ENCODE measurements at places on chromosomes 3 and 15. TPM values are rescaled to one million over a fixed set of nuclear protein-coding genes. Genes with fewer than 3 reads are reported as not detected.

DNA sequence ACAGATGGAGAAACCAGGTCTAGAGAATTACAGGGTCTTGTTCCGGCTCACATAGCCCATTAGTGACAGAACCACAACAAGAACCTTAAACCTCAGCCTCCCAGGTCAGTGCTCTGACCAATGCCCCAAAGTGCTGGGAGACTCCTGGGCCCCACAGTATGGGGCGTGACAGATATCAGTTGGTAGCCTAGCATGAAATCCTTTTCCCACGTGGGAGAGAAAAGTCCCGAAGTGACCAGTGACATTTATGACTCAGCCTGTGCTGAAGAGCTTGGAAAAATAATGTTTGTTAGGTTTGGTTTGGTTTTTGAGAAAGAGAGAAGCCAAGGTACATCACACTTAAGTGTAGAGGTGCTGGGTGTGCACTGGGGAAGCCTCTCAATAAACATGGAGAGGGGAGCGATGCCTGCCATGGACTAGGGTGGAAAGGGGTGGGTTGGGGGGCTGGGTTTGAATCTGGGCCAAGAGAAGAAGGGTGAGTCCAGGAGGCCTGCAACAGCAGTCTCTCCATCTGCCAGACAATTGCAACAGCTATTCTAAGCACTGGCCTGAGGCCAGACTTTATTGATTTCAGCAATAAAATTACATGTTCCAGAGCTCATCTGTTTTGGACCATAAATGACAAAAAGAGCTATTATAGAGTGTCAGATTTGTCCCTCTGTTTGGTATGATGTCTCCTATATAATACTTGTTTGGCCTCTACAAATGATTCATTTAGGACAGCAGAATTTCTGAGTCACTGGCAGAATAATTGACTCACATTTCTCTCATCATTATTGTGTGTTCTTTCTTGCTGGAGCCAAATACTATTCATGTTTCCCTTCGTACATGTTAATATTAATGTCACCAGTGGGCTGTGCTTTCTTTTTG, 43.4 kb downstream of the C2CD4A start:
- DNase-seq: peak; percentile 58

NT5DC2 gene
- total RNA-seq: 180 TPM

DNA sequence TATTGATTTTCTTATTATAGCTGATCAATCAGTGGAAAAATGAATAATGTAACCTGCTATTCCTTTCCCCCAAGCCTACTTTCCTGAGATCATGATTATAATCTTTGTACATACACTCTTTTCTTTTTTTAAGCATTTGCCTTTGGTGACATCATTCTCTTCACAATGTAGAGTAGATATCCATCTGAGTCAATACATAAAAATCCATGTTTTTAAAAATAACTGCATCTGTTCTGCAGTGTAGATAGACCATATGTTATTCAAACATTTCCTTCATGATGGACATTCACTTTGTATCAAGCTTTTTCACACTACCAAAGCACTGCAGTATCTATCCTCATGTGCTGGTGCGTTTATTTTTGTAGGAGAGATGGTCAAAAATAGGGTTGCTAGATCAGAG, 211.1 kb downstream of the PTPRG start:
- no peak for DNase-seq

TRH gene
- total RNA-seq: not detected

GRCh38 chr3:129697229-129697969, 90.9 kb upstream of the PLXND1 start:
- DNase-seq: no peak

DNA sequence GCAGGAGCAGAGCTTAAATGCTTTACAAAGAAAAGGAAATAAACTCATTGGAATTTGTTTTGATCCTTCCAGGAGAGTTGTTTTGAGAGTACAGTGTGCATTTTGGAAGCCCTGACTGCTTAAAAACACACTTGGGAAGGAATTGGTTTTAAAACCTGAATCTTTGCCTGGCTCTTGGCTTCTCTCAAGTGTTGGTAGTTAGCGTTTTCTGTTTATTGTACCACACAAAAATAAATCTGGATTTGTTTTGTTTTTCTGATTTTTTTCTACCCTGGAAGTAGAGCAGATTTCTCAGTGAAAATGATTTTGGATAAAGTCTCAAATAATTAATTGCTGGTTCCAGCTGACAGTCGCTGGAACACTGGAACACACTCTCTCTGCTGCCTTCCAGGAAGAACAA, 90.6 kb downstream of the CHST2 start:
- no peak for DNase-seq

ERICH6 gene
- total RNA-seq: not detected

SOX14 gene
- total RNA-seq: not detected

- no peak for DNase-seq
Observed at GRCh38 chr3:75254685-75255084, 409.4 kb upstream of the FRG2C start.

DNA sequence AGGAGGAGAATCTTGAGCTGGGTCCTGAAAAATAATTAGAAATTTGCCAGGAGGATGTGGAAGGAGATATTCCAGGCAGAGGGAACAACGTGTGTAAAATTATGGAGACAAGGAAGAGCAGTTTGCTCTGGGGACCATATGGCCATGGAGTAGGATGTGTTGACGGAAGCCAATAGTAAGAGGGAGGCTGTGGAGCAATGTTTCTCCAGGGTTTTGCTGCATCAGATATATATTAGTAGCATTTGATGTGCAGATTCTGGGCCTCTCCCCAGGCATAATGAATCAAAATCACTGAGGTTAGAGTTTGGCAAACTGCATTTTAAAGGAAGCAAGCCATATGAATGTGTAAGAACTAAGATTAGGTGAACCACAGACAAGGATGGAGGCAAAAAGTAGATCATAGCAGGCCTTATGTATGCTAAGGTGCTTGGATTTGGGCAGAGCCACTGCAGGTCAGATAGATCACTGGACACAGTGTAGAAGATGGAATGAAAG, 192.9 kb upstream of the IL12A start:
- DNase-seq: no peak

DNA sequence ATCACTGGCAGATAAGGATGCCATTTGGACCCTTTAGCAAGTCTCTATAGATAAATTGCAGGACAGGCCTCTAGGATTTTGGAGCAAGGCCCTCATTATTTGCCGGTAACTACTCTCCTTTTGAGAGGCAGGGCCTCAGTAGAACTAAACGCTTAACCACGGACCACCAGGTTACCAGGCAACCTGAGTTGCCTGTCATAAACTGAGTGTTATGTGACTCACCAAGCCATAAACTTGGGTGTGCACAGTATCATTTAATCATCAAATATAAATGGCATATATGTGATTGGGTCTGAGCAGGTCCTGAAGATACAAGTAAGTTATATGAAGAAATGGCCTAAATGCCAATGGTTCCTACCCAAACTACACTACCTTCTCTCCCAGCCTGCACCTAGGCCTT, 93.2 kb downstream of the BCHE start:
- DNase-seq: no peak

GRCh38 chr3:100437721-100438622, 36.6 kb downstream of the LNP1 start:
- DNase-seq: no peak

DNA sequence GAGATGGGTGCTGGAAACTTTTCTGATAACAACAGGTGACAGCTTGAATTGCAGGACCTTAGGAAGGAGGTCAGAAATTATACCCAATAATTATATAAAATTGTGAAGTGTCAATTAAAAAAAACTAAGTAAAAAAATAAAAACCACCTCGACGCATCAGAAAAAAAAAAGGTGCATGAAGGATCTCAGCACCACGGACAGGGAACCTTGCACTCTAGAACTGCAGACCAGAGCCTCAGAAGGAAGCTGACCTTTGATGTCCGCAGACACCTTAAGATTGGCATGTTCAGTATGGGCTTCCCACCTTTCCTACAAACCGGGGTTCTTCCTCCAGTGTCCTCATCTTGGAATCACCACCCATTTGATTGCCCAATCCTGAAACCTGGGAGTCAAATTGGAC, 60.9 kb downstream of the SCN10A start:
- no peak for DNase-seq

DNA sequence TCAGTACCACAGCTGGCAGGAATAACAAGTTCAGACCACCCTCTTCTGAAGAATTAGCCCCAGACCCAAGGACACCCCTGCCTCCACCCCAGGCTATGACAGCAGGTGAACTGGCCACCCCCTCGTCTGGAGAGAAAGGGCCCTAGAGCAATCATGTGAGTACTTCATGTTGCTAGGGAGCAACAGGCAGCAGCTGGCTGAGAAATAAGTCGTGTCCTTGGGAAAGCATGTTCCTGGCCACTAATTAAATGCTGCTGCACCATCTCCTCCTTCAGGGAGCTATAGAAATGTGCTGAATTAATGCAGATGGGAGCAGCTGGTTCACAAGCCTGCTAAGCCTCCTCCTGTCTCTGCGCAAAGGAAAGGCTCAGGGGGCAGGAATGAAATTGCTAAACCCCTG, 31.5 kb downstream of the MRPS11 start:
- DNase-seq: no peak

ZIC1 gene
- 12.2 TPM for total RNA-seq

DNA sequence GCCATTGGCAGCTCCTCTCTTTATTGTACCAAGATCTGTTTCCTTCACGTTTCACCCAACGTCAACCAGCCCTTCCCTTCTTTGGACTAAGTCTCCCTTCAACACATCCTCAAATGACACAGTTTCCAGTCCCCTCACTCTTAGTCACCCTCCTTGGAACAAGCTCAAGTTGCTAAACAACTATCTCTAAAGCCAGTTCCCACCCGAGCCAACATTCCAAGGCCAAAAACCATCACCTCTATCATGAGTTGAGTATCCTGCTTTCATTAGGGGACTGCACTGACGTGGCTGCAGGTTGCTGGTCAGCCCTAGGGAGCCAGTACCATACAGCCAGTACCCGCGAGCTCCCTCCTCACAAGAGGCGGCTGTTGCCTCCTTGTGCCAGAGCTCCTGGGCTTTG, 73.8 kb downstream of the LIPC start:
- DNase-seq: peak; percentile 8

DNA sequence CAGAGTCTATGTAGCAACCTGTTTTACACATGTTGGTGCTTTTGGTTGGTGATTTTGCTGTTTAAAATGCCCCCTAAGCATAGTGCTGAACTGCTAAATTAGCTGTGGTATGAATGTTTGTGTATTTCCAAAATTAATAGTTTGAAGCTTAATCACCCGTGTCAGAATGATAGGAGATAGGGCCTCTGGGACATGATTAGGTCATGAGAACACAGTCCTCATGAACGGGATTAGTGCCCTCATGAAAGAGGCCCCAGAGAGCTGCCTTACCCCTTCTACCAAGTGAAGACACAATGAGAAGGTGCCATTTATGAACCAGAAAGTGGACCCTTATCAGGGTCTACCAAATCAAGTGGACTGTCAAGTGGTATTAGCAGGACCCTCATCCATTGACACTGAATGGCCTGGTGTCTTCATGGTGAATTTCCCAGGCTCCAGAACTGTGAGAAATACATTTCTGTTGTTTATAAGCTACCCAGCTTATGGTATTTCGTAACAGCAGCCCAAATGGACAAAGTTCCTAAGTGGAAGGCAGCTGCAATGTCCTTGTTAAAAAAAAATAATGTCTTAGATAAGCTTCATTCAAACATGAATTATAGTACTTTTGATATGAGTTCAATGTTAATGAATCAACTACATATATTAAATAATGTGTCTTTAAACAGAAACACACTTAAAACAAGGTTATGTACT, 37.7 kb upstream of the FRMD4B start:
- DNase-seq: no peak

- DNase-seq: peak; percentile 78
Observed at GRCh38 chr3:45182915-45183871, 37.0 kb upstream of the CDCP1 start.

GRCh38 chr3:164723396-164723795, 354.9 kb downstream of the SI start:
- DNase-seq: no peak

DNA sequence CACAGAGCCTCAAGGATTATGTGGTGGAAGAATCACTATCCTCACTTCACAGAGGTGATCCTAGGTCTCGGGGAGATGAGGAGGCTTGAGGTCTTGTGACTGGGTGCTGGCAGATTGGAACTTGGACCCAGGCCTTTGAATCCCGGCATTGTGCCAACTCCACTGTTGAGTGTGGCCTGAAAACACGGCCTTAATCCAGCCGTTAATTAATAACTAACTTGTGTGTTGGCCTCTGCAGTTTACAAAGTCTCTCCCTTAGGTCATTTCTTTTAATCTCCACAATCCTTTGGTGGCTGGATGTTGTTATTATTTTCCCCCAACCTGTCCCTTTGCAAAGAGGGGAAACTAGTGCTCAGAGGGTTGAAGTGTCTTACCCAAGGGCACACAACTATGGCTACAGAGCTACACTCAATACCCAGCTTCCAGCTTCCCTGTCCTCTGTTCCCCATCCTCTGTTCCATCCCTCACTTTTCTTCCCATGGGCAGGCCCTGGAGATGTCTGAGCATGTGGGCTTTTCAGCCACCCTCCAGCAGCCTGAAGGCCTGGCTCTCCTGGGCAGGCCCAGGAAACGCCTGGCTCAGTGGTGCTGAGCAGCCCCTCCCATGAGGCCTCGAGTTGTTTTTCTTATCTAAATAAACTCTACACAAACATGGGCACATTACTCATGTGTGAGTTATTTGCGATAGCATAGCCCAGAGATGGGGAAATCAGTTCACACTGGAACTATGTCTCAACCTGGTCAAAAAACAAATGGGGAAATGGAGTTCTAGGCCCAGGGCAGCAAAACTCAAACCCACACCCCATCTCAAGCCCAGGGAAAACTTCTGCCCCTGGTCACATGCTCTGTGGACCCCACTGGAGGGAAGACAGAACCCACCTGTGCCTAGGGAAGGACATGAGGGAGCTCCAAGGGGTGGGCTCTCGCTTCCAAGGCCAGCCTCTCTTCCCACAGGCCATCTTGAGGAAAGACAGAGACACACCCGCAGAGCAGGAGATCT, 16.8 kb upstream of the SMAD3 start:
- DNase-seq: peak; percentile 93

DNA sequence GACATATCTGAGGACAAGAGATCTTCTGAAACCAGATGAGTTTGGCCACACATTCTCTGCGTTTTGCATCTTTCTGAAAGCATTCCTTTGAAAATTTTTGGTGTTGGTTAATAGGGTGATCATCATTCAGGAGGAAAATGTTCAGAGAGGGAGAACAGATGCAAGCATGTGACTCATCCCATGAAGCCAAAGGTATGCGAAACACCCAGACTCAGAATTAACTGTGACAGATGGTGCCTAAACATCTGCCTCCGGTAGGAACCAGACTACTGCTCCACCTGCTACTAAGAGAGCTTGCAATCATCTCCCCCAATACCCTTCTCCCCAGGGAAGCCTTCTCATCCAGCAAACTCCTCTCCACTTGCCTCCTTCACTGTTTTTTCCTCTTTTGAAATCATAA, 46.2 kb downstream of the TRIM69 start:
- peak; percentile 41 for DNase-seq
